Psoas muscle (tissue), 8 donors: ENCODE measurements at places on chromosomes 5 and 9. TPM values are rescaled to one million over a fixed set of nuclear protein-coding genes. Genes with fewer than 3 reads are reported as not detected.

GRCh38 chr9:118594428-118594827, 774.8 kb downstream of the BRINP1 start:
- no peak for DNase-seq

DNA sequence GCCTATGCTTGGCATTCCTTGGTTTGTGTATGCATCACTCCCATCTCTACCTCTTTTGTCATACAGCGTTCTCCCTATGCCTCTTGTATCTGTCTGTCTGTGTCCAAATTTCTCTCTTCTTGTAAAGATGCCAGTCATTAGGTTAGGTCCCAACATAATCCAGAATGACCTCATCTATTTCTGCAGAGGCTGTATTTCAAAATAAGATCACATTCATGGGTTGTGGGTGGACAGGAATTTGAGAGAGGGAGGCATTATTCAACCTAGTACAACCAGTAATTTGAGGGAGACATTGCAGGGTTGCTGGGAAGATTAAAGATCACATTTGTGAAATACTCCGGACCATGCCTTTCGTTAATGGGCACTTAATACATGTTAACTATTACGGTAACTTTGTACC, 155.0 kb downstream of the MAN2A1 start:
- no peak for DNase-seq

GRCh38 chr9:18568973-18569372, 95.0 kb downstream of the ADAMTSL1 start:
- DNase-seq, result no peak

GRCh38 chr5:107100121-107100520, 570.6 kb downstream of the EFNA5 start:
- no peak for DNase-seq

DNA sequence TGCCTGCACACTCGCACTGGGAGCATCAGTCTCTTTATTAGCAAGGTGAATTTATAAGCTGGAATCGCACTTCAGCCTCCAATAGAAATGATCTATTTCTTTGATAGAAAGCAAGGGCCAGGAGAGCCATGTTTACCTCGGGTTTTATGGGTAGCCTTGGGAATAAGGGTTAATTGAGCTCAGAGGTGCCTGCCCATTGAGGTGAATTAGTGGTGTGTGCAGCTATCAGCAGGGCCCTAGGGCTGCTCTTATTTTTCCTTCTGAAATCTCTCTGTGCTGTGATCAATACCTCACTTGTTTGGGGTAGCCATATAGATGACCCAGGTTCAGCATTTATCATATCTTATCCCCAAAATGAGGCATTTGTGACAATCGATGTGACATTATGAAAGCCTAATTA, 297.8 kb downstream of the EBF1 start:
- DNase-seq, result no peak

GRCh38 chr5:65730910-65731309, 8.9 kb downstream of the NLN start:
- DNase-seq, result no peak

DNA sequence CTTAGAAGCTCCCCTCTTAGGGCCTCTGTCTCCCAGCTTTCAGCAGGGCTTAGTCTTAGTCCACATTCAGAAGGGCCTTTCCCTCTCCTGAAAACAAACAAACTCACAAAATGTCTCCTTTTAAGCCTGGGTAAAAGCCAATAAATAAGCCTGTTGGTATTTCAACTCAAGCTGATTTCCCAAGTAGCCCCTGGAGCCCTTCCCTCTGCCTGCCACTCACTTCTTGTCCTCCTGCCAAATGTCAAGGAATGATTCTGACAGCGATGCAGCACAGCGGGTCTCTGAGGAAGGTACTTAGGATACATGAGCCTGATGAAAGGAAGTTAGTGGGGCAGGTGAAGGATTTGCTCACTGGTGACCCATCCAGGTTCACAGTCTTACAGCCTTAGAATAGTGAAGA, 210.5 kb downstream of the PJA2 start:
- no peak for DNase-seq

GRCh38 chr5:68368311-68369022, 152.9 kb downstream of the PIK3R1 start:
- no peak for DNase-seq

GRCh38 chr5:102955488-102955887, 164.4 kb downstream of the GIN1 start:
- DNase-seq, result no peak

- no peak for DNase-seq
Measured at GRCh38 chr5:57042524-57042931, 90.6 kb upstream of the MIER3 start.

- DNase-seq, result no peak
Measured at GRCh38 chr9:82784589-82784988, 278.4 kb downstream of the RASEF start.

DNA sequence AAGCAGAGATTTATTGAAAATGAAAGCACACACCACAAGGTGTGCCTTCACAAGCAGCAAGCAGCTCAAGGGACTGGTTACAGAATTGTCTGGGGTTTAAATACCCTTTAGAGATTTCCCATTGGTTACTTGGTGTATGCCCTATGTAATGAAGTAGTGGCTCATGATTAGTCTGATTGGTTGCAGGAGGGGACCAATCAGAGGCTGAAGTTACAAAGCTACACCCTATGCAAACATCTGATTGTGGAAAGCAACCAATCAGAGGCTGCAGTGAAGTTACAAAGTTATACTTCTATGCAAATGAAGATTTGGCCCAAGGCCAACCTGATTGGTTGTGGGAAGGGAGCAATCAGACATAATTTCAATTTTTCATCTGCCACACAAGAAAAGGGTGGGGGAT, 119.9 kb downstream of the C9orf152 start:
- no peak for DNase-seq

TRIP13 gene
- total RNA-seq, result 0.81 TPM

CETN3 gene
- 10.7 TPM for total RNA-seq
